Upper lobe of left lung (tissue), 6 donors: ENCODE measurements at places on chromosomes 5 and 9. TPM values are rescaled to one million over a fixed set of nuclear protein-coding genes. Genes with fewer than 3 reads are reported as not detected.

Gene TLN1
- 397 TPM for total RNA-seq

DNA sequence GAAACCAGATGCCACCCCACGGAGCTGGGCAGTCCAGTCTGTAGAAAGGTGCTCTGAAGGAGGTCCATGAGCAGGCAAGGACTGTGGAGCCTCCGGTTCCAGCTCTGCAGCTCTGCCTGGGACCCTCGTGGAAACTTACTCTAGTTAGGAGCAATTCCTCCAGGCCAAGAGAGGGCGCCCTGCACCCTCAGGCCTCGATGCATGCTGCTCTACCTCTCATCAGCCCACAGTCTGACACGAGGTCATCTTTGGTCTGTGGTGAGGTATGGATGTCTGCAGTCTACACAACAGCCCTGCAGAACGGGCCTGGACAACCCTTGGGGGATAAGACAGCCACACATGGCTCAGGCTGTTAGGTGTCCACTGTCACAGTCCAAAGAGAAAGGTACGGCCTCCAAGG is 50.6 kb upstream of the UBTD2 start:
- no peak overlapping the region for H3K27ac ChIP-seq
- no peaks in the 10 kb centered on the region for H3K27me3 ChIP-seq
- peaks cover 6% of the 10 kb centered on the region for H3K36me3 ChIP-seq
- no peaks in the 10 kb centered on the region for H3K4me1 ChIP-seq
- no peak for DNase-seq
- H3K4me3 ChIP-seq = no peak overlapping the region

GRCh38 chr5:169095410-169095960 is 205.5 kb downstream of the SLIT3 start:
- no peaks in the 10 kb centered on the region for H3K27me3 ChIP-seq
- H3K4me1 ChIP-seq = no peaks in the 10 kb centered on the region
- no peak for DNase-seq
- no peak overlapping the region for H3K27ac ChIP-seq
- H3K4me3 ChIP-seq = no peak overlapping the region

GRCh38 chr9:106486685-106487084 is 376.3 kb upstream of the ZNF462 start:
- no peak overlapping the region for H3K27ac ChIP-seq
- H3K4me1 ChIP-seq = no peaks in the 10 kb centered on the region
- H3K27me3 ChIP-seq = no peaks in the 10 kb centered on the region
- no peak overlapping the region for H3K4me3 ChIP-seq
- H3K36me3 ChIP-seq = no peaks in the 10 kb centered on the region

Gene ABLIM3
- 38.0 TPM for total RNA-seq

Gene SLC9A3
- total RNA-seq = 2.7 TPM

DNA sequence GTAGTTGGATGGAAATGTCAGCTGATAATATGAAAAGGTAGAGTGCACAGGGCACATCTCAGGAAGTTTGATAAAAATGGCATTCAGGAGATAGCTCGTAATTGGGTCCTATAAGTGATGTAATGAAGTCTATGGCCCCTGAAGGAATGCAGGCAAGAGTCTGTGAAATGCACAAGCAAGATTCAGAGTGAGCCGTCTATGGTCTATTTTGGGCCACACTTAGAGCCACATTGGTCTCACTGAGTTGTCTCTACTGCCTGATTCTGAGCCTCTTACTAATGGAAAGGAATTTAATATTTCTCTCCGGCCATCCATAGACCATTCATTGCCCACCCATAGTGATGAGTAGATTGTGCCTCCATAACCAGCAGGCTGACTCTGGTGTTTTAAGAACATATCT is 111.3 kb upstream of the KCNN2 start:
- H3K27ac ChIP-seq = no peak overlapping the region
- H3K36me3 ChIP-seq = no peaks in the 10 kb centered on the region
- H3K27me3 ChIP-seq = no peaks in the 10 kb centered on the region
- H3K4me3 ChIP-seq = no peak overlapping the region

GRCh38 chr9:92728831-92729734 is 35.5 kb downstream of the BICD2 start:
- H3K4me1 ChIP-seq = peaks cover 36% of the 10 kb centered on the region
- no peak for DNase-seq
- H3K27me3 ChIP-seq = no peaks in the 10 kb centered on the region
- peaks cover 18% of the 10 kb centered on the region for H3K36me3 ChIP-seq

DNA sequence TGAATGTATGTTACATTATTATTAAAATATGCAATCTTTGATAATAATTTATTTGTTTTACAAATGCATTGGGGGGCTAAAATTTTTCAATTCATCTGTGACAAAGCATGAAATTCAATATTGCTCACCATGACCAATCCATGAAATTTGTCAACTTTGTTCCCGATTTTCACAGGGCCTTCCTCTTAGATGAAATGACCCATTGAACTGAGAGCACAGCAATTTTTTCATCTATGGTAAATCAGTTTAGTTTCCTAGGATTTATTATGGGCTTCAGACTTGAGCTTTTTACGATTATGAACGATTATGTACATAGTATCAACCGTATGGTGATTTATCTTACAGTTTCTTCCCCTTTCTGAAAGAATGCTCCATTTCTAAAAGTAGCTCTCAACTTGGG is 157.3 kb downstream of the KIAA0825 start:
- no peak overlapping the region for H3K27ac ChIP-seq
- no peaks in the 10 kb centered on the region for H3K27me3 ChIP-seq
- no peak overlapping the region for H3K4me3 ChIP-seq
- no peaks in the 10 kb centered on the region for H3K4me1 ChIP-seq
- no peaks in the 10 kb centered on the region for H3K36me3 ChIP-seq

DNA sequence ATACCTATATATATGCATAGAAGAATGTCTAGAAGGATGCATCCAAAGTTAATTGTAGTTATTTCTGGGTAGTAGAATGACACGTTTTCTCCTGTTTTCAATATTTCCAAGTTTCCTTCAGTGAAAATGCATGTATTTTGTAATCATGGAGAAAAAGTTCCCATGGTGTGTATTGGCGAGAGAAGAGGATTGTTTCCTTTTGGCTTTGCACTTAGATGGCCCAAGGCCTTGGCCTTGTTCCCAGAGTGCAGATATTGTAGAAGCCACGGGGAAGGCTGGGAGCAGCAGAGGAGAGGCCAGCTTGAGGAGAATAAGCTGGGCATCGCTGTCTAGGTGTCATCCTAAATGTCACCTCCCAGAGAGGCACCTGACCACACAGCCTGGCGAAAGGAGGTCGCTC is 44.0 kb downstream of the IRF1 start:
- peaks cover 47% of the 10 kb centered on the region for H3K4me1 ChIP-seq
- H3K27me3 ChIP-seq = no peaks in the 10 kb centered on the region

Gene HK3
- total RNA-seq = 37.5 TPM

- H3K36me3 ChIP-seq = peaks cover 76% of the 10 kb centered on the region
- DNase-seq = no peak
- no peaks in the 10 kb centered on the region for H3K4me1 ChIP-seq
- no peaks in the 10 kb centered on the region for H3K27me3 ChIP-seq
- H3K27ac ChIP-seq = no peak overlapping the region
- H3K4me3 ChIP-seq = no peak overlapping the region
Measured at GRCh38 chr9:4713849-4714248, 27.2 kb downstream of the AK3 start.

GRCh38 chr9:89891591-89892304 is 286.9 kb downstream of the GADD45G start:
- H3K27ac ChIP-seq = no peak overlapping the region
- H3K4me1 ChIP-seq = peaks cover 18% of the 10 kb centered on the region
- H3K36me3 ChIP-seq = no peaks in the 10 kb centered on the region
- H3K4me3 ChIP-seq = no peak overlapping the region
- no peak for DNase-seq

- H3K27ac ChIP-seq = no peak overlapping the region
- H3K27me3 ChIP-seq = no peaks in the 10 kb centered on the region
- H3K4me1 ChIP-seq = no peaks in the 10 kb centered on the region
Measured at GRCh38 chr5:135005076-135005475, 29.0 kb downstream of the PITX1 start.

Gene PRRC1
- total RNA-seq = 47.9 TPM

Gene RASEF
- total RNA-seq = 15.7 TPM

GRCh38 chr5:113520429-113520828 is 6.9 kb downstream of the YTHDC2 start:
- H3K27ac ChIP-seq = no peak overlapping the region
- no peak for DNase-seq
- H3K4me1 ChIP-seq = peaks cover 16% of the 10 kb centered on the region
- no peaks in the 10 kb centered on the region for H3K36me3 ChIP-seq
- H3K27me3 ChIP-seq = no peaks in the 10 kb centered on the region
- H3K4me3 ChIP-seq = no peak overlapping the region

Gene ORM1
- total RNA-seq = 10.6 TPM

DNA sequence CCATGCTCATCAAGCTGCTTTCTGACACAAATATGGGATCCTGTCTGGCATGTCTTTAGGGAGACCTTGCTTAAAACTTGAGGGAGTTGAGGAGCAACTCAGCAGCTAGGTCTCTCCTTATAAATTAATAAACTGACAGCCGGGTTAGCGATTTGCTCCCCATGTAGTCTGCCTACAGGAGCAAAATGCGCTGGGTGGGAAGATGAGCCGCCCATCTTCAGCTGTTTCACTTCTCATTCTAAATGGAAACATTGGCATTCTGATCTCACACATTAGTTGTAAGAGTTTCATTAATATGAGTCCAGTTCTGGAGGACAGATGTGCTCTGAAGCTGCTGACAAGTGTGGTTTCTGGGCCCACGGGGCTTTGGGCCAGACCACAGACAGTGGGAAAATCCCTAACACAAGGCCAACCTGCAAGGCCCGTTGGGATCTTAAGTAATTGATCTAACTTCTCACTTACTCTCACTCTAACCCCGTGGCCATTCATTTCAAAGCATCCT is 197.0 kb downstream of the MCTP1 start:
- H3K27ac ChIP-seq = no peak overlapping the region
- no peaks in the 10 kb centered on the region for H3K36me3 ChIP-seq
- H3K4me3 ChIP-seq = no peak overlapping the region
- DNase-seq = no peak
- no peaks in the 10 kb centered on the region for H3K27me3 ChIP-seq

DNA sequence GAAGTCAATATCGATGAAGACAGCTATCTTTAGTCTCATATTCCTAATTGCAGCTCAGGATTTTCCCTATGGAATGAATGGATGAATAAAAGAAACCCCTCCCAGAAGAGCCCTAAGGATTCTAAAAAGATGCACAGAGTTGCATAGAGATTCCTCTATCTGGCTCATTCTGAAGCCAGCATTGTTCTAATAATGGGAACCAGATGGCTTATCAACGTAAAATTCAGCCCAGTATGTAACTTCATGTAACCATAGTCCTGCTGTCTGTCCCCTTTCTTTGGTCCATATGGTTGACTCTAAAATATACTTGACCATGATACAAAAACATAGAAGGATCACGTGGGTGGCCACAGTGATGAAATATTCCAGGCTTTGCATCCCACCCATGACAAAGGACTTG is 508.6 kb downstream of the RASEF start:
- DNase-seq = no peak
- no peak overlapping the region for H3K4me3 ChIP-seq
- no peaks in the 10 kb centered on the region for H3K36me3 ChIP-seq
- no peaks in the 10 kb centered on the region for H3K27me3 ChIP-seq
- H3K27ac ChIP-seq = no peak overlapping the region

DNA sequence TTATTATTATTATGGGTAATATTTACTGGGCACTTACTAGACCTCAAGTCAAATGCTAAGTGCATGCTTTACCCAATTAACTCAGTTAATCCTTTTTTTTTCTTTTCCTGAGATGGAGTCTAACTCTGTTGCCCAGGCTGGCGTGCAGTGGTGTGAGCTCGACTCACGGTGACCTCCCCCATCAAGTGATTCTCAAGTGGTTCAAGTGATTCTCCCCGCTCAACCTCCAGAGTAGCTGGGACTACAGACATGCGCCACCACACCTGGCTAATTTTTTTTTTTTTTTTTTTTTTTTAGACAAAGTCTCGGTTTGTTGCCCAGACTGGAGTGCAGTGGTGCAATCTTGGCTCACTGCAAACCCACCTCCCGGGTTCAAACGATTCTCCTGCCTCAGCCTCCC is 69.1 kb downstream of the CXXC5 start:
- peaks cover under 1% of the 10 kb centered on the region for H3K27me3 ChIP-seq
- H3K4me1 ChIP-seq = no peaks in the 10 kb centered on the region
- no peaks in the 10 kb centered on the region for H3K36me3 ChIP-seq
- DNase-seq = no peak

- H3K4me3 ChIP-seq = no peak overlapping the region
- H3K4me1 ChIP-seq = no peaks in the 10 kb centered on the region
- DNase-seq = no peak
- no peak overlapping the region for H3K27ac ChIP-seq
Measured at GRCh38 chr5:1268666-1269065, 26.2 kb downstream of the TERT start.

Gene LSM11
- 2.9 TPM for total RNA-seq

Gene ABO
- total RNA-seq = 37.0 TPM

- no peak overlapping the region for H3K4me3 ChIP-seq
- DNase-seq = peak; percentile 31
- no peaks in the 10 kb centered on the region for H3K36me3 ChIP-seq
- H3K4me1 ChIP-seq = peaks cover 9% of the 10 kb centered on the region
- H3K27ac ChIP-seq = peak overlapping the region; percentile 32
- no peaks in the 10 kb centered on the region for H3K27me3 ChIP-seq
Measured at GRCh38 chr5:59548807-59549357, 344.6 kb downstream of the PDE4D start.

Gene SH2D3C
- 39.5 TPM for total RNA-seq

Gene SQSTM1
- total RNA-seq = 666 TPM

Gene HIGD2A
- 47.1 TPM for total RNA-seq

GRCh38 chr5:131264451-131265099 is 722 bp downstream of the CDC42SE2 start:
- peak overlapping the region; percentile 90 for H3K27ac ChIP-seq
- H3K4me1 ChIP-seq = peaks cover 31% of the 10 kb centered on the region
- H3K27me3 ChIP-seq = no peaks in the 10 kb centered on the region
- DNase-seq = peak; percentile 54

GRCh38 chr9:37942621-37943344 is 38.9 kb upstream of the SLC25A51 start:
- H3K4me1 ChIP-seq = peaks cover 63% of the 10 kb centered on the region
- no peak for DNase-seq
- peaks cover 14% of the 10 kb centered on the region for H3K36me3 ChIP-seq
- no peak overlapping the region for H3K4me3 ChIP-seq
- no peaks in the 10 kb centered on the region for H3K27me3 ChIP-seq
- peak overlapping the region; percentile 68 for H3K27ac ChIP-seq

Gene ANGPTL2
- 26.0 TPM for total RNA-seq

Gene RNF180
- total RNA-seq = 8.4 TPM

- no peak for DNase-seq
- H3K4me1 ChIP-seq = peaks cover 39% of the 10 kb centered on the region
Measured at GRCh38 chr5:54645882-54646355, 128.4 kb downstream of the SNX18 start.
